ENCODE measurements at places on chromosomes 7 and 10. TPM values are rescaled to one million over a fixed set of nuclear protein-coding genes. Genes with fewer than 3 reads are reported as not detected.

- no peak for DNase-seq
These were observed 37.4 kb upstream of the RSU1 start for GRCh38 chr10:16854623-16855022.

DNA sequence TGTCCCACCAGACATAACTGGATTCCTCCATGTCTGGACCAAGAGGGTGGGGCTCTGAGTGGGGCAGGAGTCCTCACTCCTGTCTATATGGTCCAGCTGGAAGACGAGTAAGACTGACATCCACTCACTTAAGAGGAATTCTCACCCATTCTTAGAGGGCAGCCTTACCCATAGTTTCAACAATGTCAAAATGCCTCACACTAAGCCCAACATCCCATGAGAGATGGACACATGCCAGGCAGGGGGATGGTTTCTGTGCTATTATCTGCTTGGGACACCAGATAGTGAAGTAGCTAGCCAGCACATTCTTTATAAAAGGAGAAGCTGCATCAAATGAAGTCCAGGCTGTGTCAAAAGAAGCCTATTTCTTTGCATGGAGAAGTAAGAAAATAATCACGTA is 4.7 kb upstream of the LANCL2 start:
- DNase-seq: no peak

- DNase-seq: no peak
These were observed 38.1 kb downstream of the RTKN2 start for GRCh38 chr10:62230344-62231121.

SCRN1 gene
- total RNA-seq: 29.0 TPM

DNA sequence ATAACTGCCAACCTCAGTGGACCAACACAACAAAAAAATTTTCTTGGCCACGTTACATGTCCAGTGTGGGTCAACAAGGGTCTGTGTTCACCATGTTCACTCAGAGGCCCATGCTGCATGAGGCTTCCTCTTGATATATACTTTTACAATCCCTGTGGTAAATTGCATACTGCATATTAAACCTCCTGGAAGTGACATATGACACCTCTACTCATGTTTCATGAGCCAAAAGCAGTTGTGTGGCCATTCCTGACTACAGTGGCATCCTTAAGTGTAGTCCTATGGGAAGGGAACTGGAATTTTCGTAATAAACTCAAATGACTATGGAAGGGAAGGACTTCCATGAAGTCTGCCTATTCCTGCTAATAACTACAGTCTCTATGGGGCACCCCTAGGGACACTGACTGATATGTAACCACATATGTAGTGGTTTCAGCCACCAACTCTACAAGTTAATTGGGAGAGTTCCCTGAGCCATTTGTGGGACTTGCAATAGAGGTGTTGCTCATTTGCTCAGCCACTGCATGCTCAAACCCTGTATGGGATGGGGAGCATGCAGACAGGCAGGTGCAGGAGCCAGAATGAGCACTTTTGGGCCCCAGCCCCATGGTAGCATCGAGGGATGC is 9.7 kb downstream of the DYNC1I1 start:
- DNase-seq: no peak
